ENCODE measurements at places on chromosomes 1 and 21.

DNA sequence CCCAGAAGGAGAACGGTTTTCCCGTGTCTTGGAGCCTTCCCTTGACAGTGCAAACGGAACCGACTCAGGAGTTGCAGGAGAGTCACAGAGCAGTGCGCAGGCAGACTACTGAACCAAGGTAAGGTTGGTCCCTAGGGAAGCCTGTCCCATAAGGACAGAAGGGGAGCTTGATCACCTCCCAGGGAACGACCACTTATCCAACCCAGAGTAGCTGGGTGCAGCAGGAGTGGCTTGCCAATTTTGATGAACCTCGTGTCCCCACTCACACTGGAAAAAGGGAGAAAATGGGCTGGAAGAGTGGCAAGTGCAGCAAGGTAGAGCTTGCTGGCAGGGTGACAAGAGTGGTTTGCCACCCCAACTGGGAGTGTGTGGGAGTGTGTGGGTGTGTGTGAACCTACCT, 95.1 kb downstream of the LIPI start:
- DNase-seq: no peak

DNA sequence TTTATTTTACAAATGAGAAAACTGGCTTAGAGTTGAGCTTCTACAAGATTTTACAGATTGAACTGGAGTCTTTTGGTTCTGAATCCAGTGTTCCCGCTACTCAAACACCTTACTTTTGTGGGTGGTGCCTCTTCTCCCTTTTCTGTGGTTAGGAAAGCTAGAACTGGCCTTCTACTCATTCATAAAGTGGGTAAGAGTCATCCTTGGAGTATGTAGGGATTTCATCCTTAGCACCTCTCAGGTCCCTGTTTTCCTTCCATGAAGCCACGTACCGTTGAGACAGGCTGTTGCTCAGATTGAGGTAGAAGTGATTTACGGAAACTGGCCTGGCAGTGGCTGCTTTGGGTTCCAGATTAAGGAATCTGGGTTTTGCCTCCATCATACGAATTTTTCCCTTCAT, 35.8 kb downstream of the WNT4 start:
- no peak for DNase-seq

GRCh38 chr1:215202868-215203267, 120.3 kb downstream of the KCNK2 start:
- DNase-seq: no peak

DNA sequence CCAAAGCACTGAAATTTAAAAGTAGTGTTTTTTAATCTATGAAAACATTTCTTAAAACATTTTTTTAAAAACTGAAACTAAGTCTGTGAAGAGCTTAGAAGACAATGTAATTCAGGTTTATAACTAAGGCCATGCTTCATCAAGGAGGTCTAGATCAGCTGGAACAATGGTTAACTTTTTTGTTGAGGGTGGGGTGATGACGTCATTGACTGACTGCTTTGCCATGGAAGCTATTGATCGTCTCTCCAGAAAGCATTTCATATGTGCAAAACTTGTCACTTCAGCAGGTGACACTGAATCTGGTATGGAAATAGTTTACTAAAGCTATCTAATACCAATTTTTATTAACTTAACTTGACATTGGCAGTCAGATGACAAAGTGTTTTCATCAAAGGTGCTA, 21.0 kb downstream of the RAVER2 start:
- DNase-seq: no peak

DNA sequence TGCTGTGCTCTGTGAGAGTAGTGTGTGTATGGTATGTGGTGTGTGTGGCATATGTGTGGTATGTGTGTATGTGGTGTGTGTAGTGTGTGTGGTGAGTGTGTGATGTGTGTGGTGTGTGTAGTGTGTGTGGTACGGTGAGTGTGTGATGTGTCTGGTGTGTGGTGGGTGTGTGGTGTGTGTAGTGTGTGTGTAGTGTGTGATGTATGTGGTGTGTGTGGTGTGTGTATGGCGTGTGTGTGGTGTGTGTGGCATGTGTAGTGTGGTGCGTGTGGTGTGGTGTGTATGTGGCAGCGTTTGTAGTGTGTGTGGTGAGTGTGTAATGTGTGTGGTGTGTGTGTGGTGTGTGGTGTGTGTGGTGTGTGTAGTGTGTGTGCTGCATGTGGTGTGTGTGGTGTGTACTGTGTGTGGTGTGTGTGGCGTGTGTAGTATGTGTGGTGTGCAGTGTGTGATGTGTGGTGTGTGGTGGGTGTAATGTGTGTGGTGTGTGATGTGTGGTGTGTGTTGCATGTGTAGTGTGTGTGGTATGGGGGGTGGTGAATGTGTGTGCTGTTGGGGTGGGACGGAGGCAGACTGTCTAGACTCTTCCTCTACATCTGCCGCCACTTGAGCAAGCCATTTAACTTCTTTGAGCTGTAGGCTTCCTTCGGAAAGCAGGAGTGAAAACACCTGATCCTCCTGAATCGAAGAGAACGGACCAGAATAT, 33.5 kb downstream of the GPA33 start:
- DNase-seq: no peak

DNA sequence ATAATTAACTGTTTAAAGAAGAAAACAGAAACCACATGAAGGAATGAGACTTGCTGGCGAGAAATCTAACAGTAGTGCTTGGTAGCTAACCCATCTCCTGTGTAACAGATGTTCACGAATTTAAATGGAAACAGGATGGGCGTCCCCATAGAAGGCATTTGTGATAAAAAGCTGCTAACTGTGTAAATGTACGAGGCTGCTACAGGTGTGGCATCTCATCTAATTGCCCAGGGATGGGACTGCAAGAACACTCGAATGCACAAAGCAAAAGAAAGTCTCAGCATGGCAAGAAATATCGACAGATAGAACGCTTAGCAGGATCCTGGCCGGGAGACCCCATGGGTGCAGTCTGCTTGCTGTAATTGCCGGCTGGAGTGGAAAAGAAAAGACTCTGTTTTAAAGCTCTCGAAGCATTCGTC, 112.7 kb downstream of the RUNX1 start:
- DNase-seq: no peak

DNA sequence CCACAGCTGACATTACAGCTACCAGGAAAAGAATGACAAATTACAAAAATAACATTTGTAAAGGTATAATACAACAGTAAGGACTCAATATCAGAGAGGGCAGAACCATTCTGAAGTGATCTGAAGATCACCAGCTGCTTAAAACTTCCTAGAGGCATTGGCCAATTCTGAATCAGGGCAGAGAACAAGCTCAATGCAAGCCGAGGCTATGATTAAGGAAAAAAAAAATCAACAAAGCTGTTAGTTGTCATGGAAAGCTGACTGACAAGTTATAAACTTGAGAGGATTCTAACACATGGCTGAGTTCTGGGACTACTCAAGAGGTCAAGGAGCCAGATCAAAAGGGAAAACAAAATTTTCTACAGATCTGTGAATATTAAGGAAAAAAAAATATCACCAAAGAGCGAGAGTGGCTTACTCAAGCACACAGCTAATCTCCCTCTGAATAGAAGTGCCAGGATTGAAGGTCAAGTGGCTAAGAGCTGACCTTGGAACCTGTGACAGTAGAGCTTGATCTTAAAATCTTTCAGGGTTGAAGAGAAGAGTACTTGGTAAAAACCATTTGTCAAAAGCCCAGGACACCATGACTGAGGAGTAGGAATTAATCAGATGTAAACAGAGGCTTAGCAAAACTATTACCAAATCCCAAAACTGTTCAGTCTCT, 383.4 kb downstream of the USP25 start:
- no peak for DNase-seq

DNA sequence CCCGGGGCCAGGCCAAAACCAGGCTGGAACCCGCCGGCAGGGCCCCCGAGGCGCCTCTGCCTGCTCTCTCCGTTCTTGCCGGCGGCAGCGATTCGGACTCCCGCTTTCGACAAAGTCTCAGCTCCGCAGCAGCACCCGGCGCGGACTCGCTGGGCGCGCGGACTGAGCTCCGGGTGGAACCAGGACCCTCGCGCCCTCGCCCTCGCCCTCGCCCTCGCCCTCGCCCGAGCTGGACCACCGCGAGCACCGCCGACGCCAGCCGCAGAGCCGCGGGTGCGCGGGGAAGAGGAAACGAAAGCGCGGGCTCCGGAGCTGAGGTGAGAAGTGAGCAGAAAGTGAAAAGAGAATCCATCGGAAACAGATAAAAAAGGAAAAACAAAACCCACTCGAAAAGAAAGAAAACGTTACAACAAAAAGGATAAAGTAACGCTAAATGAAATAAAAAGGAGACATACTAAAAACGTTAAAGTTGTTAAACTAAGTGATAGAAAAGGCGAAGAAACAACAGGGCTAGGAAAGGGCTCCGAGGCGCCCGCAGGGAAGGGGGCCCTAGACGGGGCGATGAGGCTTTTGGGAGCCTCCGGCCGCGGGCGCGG, 64.9 kb downstream of the MEF2D start:
- no peak for DNase-seq

DNA sequence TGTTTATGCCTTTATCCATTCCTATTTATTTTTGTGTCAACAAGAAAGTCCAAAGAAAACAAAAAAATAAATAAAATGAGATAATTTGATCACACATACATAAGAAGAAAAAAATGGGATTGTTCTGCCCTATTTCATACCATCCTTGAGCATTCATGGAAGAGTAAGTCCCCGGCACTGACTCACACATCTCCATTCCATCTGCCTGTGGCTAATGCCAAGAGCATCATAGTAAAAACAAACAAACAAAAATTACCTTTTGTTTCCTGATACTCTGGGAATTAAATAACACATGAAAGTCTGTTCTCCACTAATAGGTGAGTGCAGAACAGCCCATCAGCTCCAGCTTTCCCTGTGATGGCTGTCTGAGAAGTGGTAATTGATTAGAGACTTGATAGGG, 48.1 kb upstream of the BACE2 start:
- DNase-seq: no peak

DNA sequence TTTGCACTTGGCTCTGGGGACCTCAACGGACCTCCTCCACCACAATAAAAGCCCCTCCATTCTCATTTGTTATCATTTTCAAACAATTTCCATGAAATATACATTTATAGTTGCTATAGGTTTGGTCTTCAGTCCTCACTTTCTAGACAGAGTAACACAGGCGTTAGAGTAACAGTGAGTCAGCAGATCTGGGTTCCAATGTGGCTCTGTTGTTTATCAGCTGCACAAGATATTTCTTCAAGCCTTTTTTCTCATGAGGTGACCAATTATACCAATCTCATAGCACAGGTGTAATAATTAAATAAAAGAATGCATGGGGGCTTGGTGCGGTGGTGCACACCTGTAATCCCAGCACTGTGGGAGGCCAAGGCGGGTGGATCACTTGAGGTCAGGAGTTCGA, 32.8 kb upstream of the PSMB2 start:
- DNase-seq: no peak

DNA sequence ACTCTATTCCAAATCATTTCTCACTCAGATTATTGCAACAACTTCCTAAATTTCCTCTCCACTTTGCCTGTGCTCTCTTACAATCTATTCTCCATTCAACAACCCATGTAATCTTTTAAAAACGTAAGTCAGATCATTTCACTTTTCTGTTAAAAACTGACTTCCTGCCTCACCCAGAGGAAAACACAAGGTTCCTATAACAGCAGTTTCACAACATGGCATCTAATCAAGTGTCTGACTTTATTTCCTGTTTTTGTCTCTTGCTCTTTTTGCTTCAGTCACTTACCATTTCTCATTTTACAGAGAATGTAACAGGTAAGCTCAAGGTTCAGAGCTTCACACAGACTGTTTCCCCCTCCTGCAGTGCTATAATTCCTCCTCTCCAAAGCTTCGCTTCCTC, 560.7 kb downstream of the LRRIQ3 start:
- no peak for DNase-seq

GRCh38 chr1:8871539-8871935, 6.9 kb downstream of the ENO1 start:
- no peak for DNase-seq

DNA sequence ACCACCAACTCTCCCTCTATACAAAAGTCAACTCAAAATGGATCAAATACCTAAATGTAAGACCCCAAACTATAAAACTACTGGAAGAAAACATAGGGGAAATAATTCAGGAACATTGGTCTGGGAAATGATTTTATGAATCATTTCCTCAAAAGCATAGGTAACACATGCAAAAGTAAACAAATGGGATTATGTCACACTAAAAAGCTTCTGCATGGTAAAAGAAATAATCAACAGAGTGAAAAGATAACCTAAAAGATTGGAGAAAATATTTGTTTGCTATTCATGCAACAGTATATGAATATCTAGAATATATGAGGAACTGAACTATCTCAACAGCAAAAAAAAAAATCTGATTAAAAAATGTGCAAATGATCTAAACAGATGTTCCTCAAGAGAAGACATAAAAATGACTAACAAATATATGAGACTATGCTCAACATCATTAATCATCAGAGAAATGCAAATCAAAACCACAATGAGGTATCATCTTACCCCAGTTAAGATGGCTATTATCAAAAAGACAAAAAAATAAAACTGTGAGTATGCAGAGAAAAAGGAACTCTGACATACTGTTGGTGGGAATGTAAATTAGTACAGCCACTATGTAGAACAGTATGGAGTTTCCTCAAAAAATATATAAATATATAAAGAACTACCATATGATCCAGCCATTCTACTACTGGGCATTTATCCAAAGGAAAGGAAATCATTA, 47.8 kb downstream of the VCAM1 start:
- no peak for DNase-seq

DNA sequence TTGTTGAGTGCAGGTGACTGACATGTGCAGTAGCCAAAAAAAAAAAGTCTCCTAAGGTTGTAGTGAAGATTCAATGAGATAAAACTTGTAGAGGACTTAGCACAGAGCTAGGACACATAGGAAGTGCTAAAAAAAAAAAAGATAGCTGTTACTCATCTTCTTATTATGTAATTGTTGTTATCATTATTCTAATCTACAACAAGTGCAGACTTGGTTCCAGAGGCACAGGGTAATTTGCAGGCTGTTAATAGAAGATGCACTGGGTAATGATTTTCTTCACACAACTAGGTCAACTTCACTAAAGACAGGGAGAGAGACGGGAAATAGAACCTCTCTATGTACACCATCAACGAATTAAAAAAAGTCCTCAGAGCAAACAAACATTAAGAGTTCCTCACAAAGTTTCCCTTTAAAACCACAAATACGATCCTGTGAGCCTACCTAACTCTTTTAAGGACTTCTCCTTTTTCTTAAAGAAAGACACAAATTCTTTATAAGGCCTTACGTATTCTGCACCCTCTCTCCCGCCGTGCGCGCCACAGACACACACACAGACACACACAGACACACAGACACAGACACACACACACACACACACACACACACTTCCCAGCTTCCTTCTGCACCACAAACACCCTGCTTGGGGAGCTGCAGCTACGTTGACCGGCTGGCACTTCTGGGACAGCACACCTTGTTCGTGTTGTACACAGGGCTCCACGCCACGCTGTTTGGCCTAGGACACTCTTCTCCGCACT, 49.8 kb upstream of the GADD45A start:
- DNase-seq: no peak

GRCh38 chr1:201676197-201676596, 137.3 kb downstream of the NAV1 start:
- DNase-seq: no peak

DNA sequence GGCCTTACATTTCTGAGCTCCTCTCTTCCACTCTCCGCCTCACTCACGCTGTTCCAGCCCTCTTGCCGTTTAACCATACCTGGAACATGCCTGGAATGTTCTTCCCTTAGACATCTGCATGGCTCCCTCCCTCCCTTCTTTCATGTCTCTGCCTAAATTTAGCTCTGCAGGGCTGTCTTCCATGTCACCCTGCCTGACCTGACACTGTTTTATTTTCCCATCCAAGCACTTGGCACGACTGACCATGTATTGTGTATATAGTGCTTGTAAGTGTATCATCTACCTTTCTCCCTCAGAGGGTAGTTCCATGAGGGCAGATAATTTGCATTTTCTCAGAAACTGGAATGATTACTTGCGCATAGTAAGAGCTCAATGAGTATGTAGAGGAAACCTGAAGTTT, 47.3 kb downstream of the ST6GALNAC3 start:
- no peak for DNase-seq

GRCh38 chr1:21492356-21492625, 16.9 kb upstream of the ALPL start:
- DNase-seq: no peak

Data from GM18507 (cell line).